ENCODE measurements at places on chromosomes 3 and 15.

GRCh38 chr15:47762621-47763020 lies 45.3 kb downstream of the SEMA6D start:
- DNase-seq: no peak

- no peak for DNase-seq
Observed at GRCh38 chr15:61205346-61205921, 23.7 kb downstream of the RORA start.

GRCh38 chr3:184154885-184155643 lies at the start of gene DVL3:
TSS of gene DVL3 (plus strand) at chr3:184155377. CDS start at chr3:184155636, 259 bp downstream.
- DNase-seq: peak; percentile 68

DNA sequence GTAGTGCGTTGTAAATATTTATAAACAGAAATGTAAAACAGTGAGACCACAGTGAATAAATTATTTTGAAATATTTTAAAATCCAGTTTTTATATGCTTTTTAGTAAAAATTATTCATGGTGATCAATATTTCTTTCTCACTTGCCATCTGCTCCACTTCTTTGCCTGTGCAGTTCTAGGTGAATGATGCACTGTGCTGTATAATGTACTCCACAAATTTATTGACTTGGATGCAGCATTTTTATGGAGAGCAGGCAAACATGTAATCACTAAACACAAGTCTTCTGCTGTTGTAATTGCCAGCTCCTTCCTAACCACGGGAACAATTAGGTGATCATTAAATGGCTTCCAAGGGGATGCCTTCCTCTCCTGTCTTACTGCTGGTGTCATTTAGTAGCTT lies 395.9 kb downstream of the PTPRG start:
- no peak for DNase-seq

DNA sequence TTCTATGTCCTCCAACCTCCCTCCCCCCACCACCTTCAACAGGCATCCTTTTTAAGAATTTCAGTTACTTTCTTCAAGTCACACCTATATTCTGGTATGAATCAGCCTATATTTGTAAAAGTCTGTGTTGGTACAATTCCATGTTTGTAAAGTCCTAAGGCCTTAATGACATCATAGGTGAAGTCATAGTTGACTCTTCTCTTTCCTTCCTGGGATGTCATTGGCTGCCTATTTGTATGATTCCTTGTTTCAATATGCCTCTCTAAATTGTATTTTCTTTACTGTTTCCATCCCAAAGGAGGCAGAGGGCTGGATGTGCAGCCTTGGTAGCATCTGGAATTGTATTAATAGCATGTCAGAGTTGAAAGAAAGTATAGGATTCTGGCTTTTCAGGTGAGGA lies 56.5 kb downstream of the ADAMTSL3 start:
- no peak for DNase-seq

Data from DMS 273 treated with DMSO at 0.1 percent for 48 hours (cell line).